Endothelial cell of umbilical vein (primary cell): ENCODE measurements at places on chromosomes 3 and 15. TPM values are rescaled to one million over a fixed set of nuclear protein-coding genes. Genes with fewer than 3 reads are reported as not detected.

SHC4 gene
- total RNA-seq, result 0.20 TPM in 1 of 2 replicates, not detected in the other

PYGO1 gene
- total RNA-seq, result 5.7 and 7.6 TPM in 2 replicates

GOLGA6L2 gene
- not detected in 2 replicates for total RNA-seq

KLHL18 gene
- 43.4 and 47.2 TPM in 2 replicates for total RNA-seq

TRA2B gene
- 199 and 214 TPM in 2 replicates for total RNA-seq

GABRG3 gene
- total RNA-seq, result not detected in 2 replicates

DNA sequence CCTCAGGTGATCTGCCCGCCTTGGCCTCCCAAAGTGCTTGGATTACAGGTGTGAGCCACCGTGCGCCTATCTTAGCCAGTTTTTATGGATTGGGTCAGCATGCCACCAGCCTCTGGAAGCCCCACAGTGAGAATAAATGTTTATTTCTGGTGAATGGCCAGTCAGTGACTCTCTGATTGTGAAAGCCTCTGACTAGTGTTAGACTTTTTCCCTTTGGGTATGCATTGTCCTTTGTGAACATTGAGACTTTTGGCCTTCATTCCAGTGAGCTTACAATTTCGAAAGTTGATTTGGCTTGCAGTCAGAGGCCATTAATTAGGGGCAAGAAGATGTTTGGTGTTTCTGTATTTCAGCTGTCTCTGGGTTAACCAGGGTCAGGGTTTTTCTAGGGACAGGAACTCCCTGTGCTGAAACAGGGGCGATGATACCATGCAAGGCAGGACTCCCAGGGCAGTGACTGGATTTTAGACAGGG, 274.5 kb upstream of the C2CD4B start:
- no peak for DNase-seq

- no peak for DNase-seq
These were observed 235.0 kb downstream of the OCA2 start for GRCh38 chr15:27864086-27864485.

GRCh38 chr3:57391767-57392166, 99.3 kb upstream of the ASB14 start:
- DNase-seq, result no peak

GRCh38 chr3:37620071-37620635, 241.5 kb upstream of the CTDSPL start:
- no peak for DNase-seq

DNA sequence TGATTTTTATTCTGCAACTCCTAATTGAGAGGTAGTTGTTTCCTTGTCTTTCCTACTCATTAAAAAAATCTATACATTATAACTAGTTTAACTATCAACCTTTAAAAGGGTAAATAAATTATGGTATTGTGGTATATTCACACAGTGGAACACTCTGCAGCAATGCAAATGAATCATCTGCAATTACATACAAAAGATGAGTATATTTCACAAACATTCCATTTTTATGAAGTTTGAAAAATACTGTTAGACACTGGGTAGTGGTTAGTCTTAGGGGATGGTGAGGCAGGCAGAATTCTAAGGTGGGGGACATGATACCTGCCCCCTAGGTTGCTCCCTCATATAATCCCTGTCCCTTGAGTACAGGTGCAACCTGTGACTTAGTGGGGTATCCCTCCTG, 44.0 kb upstream of the MAGI1 start:
- no peak for DNase-seq

- no peak for DNase-seq
These were observed 27.4 kb downstream of the GLDN start for GRCh38 chr15:51368751-51369450.

DNA sequence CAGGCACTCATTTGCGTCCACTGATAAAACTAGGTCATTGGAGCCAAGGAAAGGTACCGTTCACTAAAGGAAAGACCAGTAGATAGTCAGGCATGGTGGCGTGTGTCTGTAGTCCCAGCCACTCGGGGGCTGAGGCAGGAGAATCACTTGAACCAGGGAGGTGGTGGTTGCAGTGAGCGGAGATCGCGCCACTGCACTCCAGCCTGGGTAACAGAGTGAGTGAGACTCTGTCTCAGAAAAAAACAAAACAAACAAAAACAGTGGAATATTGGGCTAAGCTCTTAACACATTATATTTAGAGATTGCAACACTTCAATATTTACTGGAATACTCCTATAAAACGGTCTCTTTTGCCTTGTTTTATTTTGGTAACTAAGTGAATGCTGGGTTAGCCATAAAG, 17.4 kb downstream of the MAP2K1 start:
- no peak for DNase-seq

GRCh38 chr15:66682246-66682645, 19.8 kb upstream of the SMAD6 start:
- no peak for DNase-seq

GRCh38 chr3:134517791-134518190, 31.9 kb downstream of the CEP63 start:
- peak; percentile 29 for DNase-seq

GRCh38 chr3:13642597-13642996, 93.7 kb downstream of the FBLN2 start:
- no peak for DNase-seq

DNA sequence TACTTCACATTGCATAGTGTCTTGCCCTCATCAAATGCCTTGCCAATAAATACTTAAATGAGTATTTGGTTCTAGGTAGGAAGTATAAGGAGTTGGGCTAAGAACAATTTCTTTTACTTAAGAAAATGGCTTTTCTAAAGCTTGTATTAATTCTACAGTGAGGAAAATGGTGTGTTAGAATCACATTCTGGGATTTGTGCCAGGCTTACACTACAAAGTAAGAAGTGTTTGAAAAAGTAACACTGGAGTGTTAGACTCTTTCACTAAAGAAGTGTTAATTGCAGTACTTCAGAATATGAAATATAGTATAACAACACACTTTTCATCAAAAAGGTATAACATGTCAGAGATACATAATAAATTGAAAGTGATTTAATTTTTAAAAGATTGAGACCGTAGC, 328.7 kb downstream of the C3orf38 start:
- no peak for DNase-seq
